ENCODE measurements at places on chromosomes 11 and 22. TPM values are rescaled to one million over a fixed set of nuclear protein-coding genes. Genes with fewer than 3 reads are reported as not detected.

GRCh38 chr11:101030692-101031091 is 98.9 kb downstream of the PGR start:
- H3K27me3 ChIP-seq: no peaks in the 10 kb centered on the region
- H3K36me3 ChIP-seq: no peaks in the 10 kb centered on the region
- H3K27ac ChIP-seq: no peak overlapping the region
- no peak overlapping the region for H3K4me3 ChIP-seq

The CARD18 gene
- not detected for polyA plus RNA-seq

The CHADL gene
- 4.5 TPM for polyA plus RNA-seq

DNA sequence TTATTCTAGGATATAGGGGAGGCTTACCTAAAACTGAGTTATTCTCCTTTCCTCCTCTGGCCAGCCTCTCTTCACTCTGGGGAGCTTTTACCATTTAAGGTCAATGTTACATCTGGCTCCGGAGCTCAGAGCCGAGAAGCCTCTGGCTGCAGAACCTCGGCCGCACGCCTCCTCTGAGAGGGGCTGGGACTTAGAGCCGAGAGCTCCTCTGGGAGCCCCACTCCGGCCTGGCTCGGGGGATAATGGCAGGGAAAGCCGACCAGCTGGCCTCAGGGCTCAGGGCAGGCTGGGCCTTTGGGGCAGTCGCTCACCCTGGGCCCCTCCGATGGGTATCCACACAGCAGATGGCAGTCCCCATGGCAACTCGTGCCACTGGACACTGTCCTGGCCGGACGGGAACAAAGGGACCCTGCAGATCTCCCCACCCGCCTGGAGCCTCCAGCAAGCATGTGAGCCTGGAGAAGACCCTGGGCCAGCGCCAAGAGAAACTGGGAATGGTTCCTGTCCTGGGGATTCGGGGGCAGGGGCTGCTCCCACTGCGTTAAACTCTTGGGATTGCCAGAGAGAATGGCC is at the start of gene IRAG1:
IRAG1 (minus strand) TSS at position 247 of the 573 bp plus-strand sequence; CDS start at position 94, 153 bp downstream.
- no peaks in the 10 kb centered on the region for H3K27me3 ChIP-seq
- H3K4me3 ChIP-seq: no peak within 1 kb of the TSS

DNA sequence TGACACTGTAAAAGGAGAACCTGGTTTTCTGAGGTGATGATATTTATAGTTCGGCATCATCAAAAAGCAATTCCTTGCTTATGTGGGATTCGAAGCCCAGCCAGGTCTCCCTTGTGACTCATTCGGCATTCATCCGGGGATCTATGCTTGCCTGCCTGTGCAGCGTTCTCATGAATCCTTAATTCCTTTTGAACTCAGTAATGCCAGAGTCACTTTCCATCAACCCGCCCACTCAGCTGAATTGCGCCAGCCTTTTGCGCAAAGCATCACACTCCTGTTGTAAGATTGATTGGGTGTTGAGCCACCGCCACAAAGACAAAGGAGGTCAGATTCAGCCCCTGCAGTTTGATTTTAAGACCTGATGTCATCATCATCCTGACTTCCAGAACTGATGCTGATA is 128.6 kb downstream of the SLC17A6 start:
- DNase-seq: no peak
- H3K27me3 ChIP-seq: no peaks in the 10 kb centered on the region

- H3K36me3 ChIP-seq: peaks cover 3% of the 10 kb centered on the region
- H3K27ac ChIP-seq: no peak overlapping the region
- no peaks in the 10 kb centered on the region for H3K27me3 ChIP-seq
- no peak for DNase-seq
- peaks cover 38% of the 10 kb centered on the region for H3K4me1 ChIP-seq
Measured at GRCh38 chr22:27881421-27881820, 37.6 kb downstream of the PITPNB start.

The APOL3 gene
- polyA plus RNA-seq: 13.5 TPM

DNA sequence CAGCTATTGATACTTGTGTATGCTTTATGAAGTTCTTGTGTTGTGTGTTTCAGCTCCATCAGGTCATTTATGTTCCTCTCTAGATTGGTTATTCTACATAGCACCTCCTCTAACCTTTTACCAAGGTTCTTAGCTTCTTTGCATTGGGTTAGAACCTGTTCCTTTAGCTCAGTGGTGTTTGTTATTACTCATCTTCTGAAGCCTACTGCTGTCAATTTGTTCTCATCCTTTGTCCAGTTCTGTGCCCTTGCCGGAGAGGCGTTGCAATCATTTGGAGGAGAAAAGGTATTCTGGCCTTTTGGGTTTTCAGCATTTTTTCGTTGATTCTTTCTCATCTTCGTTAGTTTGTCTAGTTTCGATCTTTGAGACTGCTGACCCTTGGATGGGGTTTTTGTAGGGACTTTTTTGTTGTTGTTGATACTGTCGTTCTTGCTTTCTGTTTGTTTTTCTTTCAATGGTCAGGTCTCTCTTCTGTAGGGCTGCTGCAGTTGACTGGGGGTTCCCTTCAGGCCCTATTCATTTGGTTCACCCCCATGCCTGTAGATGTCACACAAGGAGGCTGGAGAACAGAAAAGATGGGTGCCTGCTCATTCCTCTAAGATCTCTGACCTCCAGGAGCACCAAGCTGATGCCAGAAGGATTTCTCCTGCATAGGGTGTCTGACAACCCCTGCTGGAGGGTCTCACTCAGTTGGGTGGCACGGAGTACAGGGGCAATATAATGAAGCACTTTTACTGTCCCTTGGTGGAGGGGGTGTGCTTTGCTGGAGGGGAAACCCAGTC is 35.9 kb upstream of the MUC15 start:
- no peaks in the 10 kb centered on the region for H3K4me1 ChIP-seq
- DNase-seq: no peak
- H3K4me3 ChIP-seq: no peak overlapping the region
- H3K36me3 ChIP-seq: no peaks in the 10 kb centered on the region
- H3K27ac ChIP-seq: no peak overlapping the region
- no peaks in the 10 kb centered on the region for H3K27me3 ChIP-seq

The SPI1 gene
- polyA plus RNA-seq: 4.7 TPM

DNA sequence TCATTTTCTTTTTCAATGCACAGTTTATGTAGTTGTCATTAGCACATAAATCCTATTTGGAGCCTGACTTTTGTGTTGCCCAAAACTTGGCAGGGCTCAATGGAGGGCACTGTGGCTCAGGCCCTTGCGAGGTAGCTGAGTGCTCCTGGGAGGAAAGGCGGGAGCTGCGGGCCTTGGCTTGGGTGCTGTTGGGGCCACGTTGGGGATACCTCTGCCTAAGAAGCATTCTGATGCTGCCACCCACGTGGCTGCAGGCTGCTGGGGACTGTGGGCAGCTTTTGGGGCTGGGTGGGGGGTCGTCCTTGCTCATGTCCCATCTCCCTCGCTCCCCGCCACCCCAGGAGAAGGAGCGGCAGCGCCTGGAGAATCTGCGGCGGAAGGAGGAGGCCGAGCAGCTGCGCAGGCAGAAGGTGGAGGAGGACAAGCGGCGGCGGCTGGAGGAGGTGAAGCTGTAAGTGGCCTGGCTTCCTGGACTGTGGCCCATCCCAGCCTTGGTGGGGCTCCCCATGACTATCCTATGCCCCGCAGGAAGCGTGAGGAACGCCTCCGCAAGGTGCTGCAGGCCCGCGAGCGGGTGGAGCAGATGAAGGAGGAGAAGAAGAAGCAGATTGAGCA is 20.9 kb downstream of the INCENP start:
- DNase-seq: no peak
- H3K4me1 ChIP-seq: no peaks in the 10 kb centered on the region
- no peak overlapping the region for H3K4me3 ChIP-seq
- no peak overlapping the region for H3K27ac ChIP-seq
- H3K36me3 ChIP-seq: no peaks in the 10 kb centered on the region

The SEPTIN3 gene
- polyA plus RNA-seq: 8.5 TPM

GRCh38 chr11:10401256-10401655 is 53.8 kb upstream of the AMPD3 start:
- DNase-seq: no peak
- no peak overlapping the region for H3K4me3 ChIP-seq
- H3K27me3 ChIP-seq: no peaks in the 10 kb centered on the region
- no peak overlapping the region for H3K27ac ChIP-seq
- no peaks in the 10 kb centered on the region for H3K36me3 ChIP-seq
- H3K4me1 ChIP-seq: no peaks in the 10 kb centered on the region

- no peak overlapping the region for H3K27ac ChIP-seq
- no peaks in the 10 kb centered on the region for H3K36me3 ChIP-seq
- no peaks in the 10 kb centered on the region for H3K27me3 ChIP-seq
- H3K4me3 ChIP-seq: no peak overlapping the region
- H3K4me1 ChIP-seq: no peaks in the 10 kb centered on the region
Measured at GRCh38 chr11:130032931-130033330, 30.3 kb upstream of the PRDM10 start.

The OR8D1 gene
- polyA plus RNA-seq: not detected

DNA sequence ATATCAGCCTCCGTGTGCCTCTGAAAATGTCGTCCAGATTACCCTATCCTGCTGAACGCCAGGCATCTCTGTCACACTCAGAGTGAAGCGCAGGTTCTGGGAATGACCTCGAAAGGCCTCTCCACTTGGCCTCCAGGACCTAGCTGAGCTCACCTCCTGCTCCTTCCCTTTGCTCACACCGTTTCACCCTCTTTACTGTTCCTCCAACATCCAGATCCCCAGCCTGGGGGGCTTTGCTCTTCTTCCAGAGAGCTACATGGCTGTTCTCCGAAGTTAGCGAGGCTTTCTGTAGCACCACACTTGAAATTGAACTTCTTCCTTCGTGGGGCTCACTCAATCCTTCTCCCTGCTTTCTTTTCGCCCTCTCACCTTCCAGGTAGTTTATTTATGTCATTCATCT is 27.9 kb downstream of the GLB1L2 start:
- H3K36me3 ChIP-seq: no peaks in the 10 kb centered on the region
- H3K27me3 ChIP-seq: no peaks in the 10 kb centered on the region
- DNase-seq: no peak
- no peak overlapping the region for H3K4me3 ChIP-seq

Data from pancreas (tissue), 10 donors.